ENCODE measurements at places on chromosomes 7 and 10.

- DNase-seq: no peak
Observed at GRCh38 chr7:137476937-137477336, 133.4 kb upstream of the PTN start.

GRCh38 chr10:67476201-67476600, 219.8 kb downstream of the CTNNA3 start:
- no peak for DNase-seq

GRCh38 chr7:27955596-27955995, 215.6 kb downstream of the TAX1BP1 start:
- no peak for DNase-seq

- DNase-seq: no peak
Observed at GRCh38 chr7:16721541-16721940, 32.0 kb upstream of the TSPAN13 start.

DNA sequence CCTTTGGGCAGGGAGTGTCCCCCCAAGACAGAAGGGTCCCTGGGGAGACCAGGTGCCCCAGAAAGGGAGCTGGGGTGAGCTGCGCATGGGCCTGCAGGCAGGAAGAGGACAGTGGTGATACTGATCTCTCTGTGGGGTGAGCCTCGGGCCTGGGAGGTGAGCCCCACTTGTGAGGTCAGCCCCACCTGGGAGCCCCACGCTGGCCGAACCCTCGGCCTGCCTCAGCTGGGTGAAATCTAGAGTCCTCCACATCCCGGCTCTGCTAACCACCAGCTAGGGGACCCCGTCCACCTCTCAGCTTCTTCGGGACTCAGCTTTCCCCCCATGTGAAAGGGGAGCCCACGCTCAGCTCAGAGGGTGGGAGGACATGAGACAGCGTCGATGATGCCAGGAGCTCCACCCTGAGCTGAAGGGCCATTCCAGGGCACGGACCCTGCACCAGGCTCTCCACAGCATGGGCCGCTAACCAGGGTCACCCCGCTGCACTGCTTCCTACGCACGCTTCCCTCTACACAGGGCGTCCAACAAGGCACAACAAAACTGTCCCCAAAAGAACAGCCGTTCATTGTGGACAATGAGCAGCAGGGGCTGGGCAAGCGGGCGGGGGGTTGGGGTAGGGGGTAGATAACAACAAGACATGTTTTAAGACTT, 48.7 kb downstream of the CAMK2B start:
- DNase-seq: no peak

DNA sequence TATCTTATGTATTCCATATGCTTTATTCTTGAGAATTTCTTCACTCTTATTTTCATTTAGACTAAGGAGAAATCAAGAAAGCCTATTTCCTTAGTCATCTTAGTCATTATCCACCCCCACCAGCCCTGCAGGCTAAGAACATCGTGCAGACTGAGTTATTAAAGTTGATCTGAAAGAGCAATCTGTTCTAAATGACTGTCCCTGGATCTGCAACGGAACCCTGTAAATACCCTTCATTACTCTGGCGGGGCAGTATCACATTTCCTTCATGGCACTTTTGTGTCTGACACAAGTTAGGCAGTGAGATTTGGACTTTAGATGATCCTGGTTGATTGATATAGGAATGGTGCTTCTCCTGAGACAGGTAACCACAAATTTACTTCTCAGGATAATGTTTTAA, 3.5 kb upstream of the MYPN start:
- no peak for DNase-seq

DNA sequence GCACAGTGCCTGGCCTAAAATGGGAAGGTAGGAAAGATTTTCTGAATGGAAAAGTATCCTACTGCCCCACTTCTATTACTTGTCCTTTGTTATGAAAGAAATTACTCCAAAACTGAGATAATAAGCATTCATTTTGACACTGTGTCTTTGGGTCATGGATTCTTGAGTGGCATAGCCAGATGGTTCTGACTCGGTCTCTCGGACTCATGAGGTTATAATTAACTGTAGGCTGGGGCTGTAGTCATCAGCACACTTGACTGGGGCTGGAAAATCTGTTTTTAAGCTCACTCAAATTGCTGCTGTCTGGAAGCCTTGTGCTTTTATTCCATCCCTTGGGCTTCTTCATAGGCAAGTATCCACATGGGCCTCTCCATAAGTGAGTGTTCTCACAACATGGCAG, 160.5 kb downstream of the VTI1A start:
- DNase-seq: no peak

DNA sequence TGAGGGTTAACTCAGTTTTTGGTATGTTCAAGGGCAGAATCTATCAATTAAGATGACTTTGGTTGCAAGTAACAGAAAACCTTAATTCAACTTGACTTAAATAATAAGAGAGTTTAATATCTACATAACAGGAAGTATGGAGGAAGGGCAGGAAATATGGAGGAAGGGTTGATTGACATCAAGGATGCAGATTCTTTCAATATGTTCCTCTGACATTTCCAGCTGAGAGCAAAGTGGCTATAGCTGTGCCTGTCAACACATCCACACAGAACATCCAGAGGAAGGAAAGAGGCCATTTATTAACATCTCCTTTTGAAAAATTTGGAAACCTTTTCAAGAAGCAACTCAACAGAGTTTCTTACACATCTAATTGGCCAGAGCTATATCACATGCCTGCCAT, 19.4 kb upstream of the RALA start:
- DNase-seq: no peak

DNA sequence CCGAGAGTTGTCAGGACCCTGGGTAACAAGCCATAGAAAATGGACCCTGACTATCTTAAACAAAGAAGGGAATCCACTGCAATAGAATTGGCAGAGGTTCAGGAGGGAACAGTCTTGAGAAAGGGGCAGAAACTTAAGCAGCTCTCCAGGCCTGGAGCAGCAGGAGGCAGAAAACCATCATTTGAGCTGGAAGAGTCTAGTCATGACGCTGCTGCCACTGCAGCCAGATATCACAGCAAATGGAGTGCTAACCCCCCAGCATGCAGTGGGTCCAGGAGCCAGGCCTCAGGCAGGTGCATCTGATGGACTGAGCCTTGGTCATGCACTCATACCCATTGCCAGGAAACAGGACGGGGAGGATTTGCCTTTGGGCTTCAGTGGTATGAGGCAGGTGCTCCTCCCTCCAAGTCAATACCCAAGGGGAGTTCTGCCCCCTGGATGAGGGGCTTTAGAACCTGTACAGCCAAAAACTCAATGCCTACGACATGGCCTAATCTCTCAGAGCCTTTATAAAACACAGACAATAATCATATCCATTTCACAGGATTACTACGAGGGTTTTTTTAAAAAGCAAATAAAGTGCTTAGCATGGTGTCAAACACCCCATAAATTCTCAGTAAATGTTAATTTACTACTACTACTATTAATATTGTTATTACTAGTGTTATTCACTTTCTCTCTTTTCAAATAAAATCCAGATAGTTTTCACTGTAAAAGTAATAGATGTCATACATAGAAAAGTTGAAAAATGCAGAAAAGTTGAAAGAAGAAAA, 30.7 kb downstream of the DUSP5 start:
- DNase-seq: no peak

DNA sequence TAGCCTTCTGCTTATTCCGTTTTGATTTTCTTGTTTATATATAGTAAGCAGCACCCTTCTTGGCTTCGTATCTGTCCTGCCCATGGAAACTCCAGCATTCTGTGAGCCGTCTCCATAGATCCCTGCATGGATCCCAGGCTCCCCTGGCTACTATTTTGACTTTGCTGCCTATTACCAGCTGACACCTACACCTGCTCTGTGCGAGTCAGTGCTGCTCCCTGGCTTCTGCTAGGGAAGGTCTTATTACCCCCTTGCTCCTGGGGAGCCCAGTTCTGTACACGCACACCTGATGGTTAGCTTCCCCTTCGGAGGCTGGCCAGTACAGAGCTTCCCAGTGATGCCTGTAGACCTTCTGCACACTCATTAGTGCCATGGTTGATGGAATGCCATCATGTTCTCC, 35.4 kb downstream of the NACAD start:
- no peak for DNase-seq

GRCh38 chr10:33215154-33215553, 119.3 kb downstream of the NRP1 start:
- DNase-seq: no peak

DNA sequence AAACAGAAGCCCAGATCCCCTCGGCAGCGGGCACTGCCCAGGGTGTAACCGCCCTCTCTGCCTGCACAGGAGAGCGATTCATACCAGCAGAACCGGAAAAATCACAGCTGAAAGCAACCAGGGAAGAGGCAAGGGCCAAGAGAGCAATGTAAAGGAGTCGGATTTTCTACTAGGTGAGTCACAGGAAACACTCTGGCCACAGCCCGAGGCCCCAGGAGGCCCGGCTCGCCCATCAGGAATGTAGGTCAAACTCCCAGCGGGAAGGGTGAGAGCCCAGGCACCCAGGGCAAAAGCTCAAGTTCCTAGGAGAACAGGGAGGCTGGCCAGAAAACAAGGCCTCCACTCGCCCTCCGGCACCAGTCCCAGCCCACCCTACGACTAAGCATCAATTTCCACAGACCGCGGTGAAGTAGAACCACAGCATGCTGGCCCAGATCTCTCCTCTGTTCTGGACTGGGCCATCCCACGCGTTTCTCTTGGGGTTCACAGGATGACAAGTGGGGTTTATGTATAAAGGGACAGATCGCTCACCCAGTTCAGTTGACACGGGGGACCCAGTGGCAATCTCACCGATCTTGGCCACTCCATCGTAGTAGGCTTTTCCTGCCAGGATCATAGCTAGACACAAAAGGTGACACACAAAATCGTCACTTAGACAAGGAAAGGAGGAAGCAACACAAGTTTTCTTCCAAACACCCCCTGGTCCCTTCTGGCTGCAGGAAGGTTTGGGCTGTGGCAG, 46.2 kb downstream of the BAIAP2L1 start:
- no peak for DNase-seq

GRCh38 chr7:130708766-130709165, 22.4 kb upstream of the TSGA13 start:
- DNase-seq: no peak

DNA sequence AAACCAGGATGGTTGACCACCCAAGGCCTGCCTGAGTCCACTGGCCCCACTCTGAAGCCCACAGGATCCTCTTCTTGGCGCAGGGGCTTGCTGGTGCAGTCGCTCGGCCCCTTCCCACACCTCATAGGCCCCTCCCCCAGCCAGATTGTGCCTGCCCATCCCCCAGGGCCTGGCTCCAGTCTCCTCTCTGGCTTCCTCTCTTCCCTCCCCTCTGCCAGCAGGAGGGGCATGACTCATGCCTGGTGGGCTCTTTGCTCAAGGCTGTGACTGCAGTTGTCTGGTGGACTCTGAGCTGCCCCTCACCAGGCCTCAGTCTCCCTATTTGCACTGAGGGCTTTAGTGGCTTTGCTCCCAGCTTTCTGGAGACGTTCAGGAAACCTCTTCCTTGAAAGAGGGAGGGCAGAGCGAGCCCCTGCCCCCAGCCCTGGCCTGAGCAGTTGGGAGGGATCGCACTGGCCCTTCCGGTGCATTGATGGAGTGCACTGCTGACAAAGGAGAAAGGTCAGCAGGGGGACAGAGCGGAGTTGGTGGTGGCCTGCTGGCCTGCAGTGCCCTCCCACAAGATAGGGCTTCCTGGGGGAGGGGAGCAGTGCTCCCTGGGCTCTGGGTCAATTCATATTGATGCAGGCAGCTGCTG, 60.7 kb downstream of the ZMIZ1 start:
- DNase-seq: no peak

DNA sequence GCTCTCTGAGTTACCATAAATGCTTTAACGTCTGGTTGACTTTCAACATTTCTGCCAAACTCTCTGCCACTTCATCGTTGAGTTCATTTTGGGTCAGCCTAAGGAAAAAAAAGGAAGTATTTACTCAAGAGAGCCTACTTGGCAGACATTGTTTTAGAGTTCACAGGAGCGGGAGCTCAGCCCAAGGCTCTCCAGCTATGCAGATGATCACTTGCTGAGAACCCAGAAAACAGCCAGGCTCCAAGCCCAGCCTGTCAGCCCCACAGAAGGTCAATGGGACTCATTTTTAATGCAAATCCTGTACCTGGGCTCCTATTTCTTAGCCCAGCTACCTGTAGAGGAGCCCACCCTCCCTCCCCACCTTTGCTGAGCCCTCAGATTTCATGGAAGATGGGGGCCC, 45.5 kb downstream of the NOD1 start:
- DNase-seq: no peak

- no peak for DNase-seq
Observed at GRCh38 chr7:92366730-92367129, 80.6 kb upstream of the GATAD1 start.
